Airway epithelial cell (primary cell): ENCODE measurements at places on chromosomes 1 and 21. TPM values are rescaled to one million over a fixed set of nuclear protein-coding genes. Genes with fewer than 3 reads are reported as not detected.

Gene C8A
- not detected in 2 replicates for total RNA-seq

Gene MROH9
- not detected in 2 replicates for total RNA-seq

Gene CYP4A22
- not detected in 2 replicates for total RNA-seq

Gene C1QB
- not detected in 2 replicates for total RNA-seq

Gene PSEN2
- 10.1 and 16.2 TPM in 2 replicates for total RNA-seq

Gene ASPM
- 15.9 and 21.7 TPM in 2 replicates for total RNA-seq

Gene TNNI3K
- 0.28 TPM in 1 of 2 replicates, not detected in the other for total RNA-seq

Gene KRTAP21-2
- not detected in 2 replicates for total RNA-seq

Gene CFAP107
- not detected in 2 replicates for total RNA-seq

Gene EPRS1
- total RNA-seq: 58.3 and 79.3 TPM in 2 replicates

Gene NLRP3
- not detected in 2 replicates for total RNA-seq

Gene ERG
- total RNA-seq: 0.14 TPM in 1 of 2 replicates, not detected in the other

Gene SYCP1
- not detected in 2 replicates for total RNA-seq

Gene CHIA
- not detected in 2 replicates for total RNA-seq

Gene AMPD1
- total RNA-seq: not detected in 2 replicates

Gene KIF17
- 0.21 and 0.74 TPM in 2 replicates for total RNA-seq

Gene CNKSR1
- total RNA-seq: 16.8 and 31.6 TPM in 2 replicates

Gene TCP10L
- total RNA-seq: 0.21 TPM in 1 of 2 replicates, not detected in the other

Gene CSMD2
- not detected in 2 replicates for total RNA-seq

Gene SMYD3
- 15.2 and 20.8 TPM in 2 replicates for total RNA-seq

Gene ITLN2
- not detected in 2 replicates for total RNA-seq

Gene DEGS1
- total RNA-seq: 37.4 and 48.7 TPM in 2 replicates

Gene UCHL5
- total RNA-seq: 26.2 and 30.5 TPM in 2 replicates

Gene TSTD1
- 110 and 112 TPM in 2 replicates for total RNA-seq

Gene LENEP
- total RNA-seq: 0.92 TPM in 1 of 2 replicates, not detected in the other

Gene MACO1
- total RNA-seq: 12.9 and 13.2 TPM in 2 replicates

Gene TMEM52
- total RNA-seq: 3.4 and 8.2 TPM in 2 replicates
